ENCODE measurements at places on chromosomes 3 and 15. TPM values are rescaled to one million over a fixed set of nuclear protein-coding genes. Genes with fewer than 3 reads are reported as not detected.

- H3K4me1 ChIP-seq: no peaks in the 10 kb centered on the region
- no peak for DNase-seq
- H3K36me3 ChIP-seq: no peaks in the 10 kb centered on the region
- no peaks in the 10 kb centered on the region for H3K27me3 ChIP-seq
- H3K27ac ChIP-seq: no peak overlapping the region
- H3K4me3 ChIP-seq: no peak overlapping the region
Measured at GRCh38 chr3:20406611-20407011, 220.6 kb upstream of the SGO1 start.

- DNase-seq: no peak
- no peaks in the 10 kb centered on the region for H3K27me3 ChIP-seq
Measured at GRCh38 chr3:128179484-128179819, 26.2 kb downstream of the EEFSEC start.

IVD gene
- 84.4 TPM for total RNA-seq

GPR149 gene
- not detected for total RNA-seq

- H3K27me3 ChIP-seq: no peaks in the 10 kb centered on the region
- no peak overlapping the region for H3K4me3 ChIP-seq
- peaks cover 8% of the 10 kb centered on the region for H3K4me1 ChIP-seq
- DNase-seq: no peak
- H3K27ac ChIP-seq: no peak overlapping the region
Measured at GRCh38 chr3:127788451-127788909, 33.8 kb downstream of the MGLL start.

SORD gene
- total RNA-seq: 30.6 TPM

DNA sequence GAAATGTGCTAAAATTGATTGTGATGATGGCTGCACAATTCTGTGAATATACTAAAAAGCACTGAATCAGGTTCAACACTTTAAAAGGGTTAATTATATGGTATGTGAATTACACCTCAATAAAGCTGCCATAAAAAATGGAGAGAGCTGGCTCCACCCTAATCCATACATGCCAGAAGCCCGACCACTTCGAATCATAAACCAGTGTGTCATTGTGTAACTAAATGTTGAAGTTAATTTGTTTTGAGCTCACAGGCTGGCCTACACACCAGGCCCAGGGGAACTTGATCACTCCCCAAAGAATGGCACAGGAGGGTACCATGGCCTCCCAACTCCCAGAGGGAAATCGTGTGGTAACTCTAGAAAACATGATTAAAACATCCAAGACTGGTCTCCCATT is 14.0 kb downstream of the PLCD1 start:
- H3K27me3 ChIP-seq: no peaks in the 10 kb centered on the region
- H3K27ac ChIP-seq: no peak overlapping the region
- no peak for DNase-seq
- H3K4me3 ChIP-seq: no peak overlapping the region
- H3K4me1 ChIP-seq: no peaks in the 10 kb centered on the region

IGSF10 gene
- total RNA-seq: 5.3 TPM

Data from uterus (tissue), 4 donors.